Mesothelial cell of epicardium (in vitro differentiated cells): ENCODE measurements at places on chromosomes 4 and X. TPM values are rescaled to one million over a fixed set of nuclear protein-coding genes. Genes with fewer than 3 reads are reported as not detected.

SPATA18 gene
- 10.0 to 11.1 TPM (median 10.8 TPM) in 3 replicates for total RNA-seq

GRCh38 chr4:93660036-93660435 is 168.5 kb upstream of the ATOH1 start:
- no peak overlapping the region for H3K4me3 ChIP-seq
- H3K27me3 ChIP-seq, result no peaks in the 10 kb centered on the region
- no peak for DNase-seq
- no peaks in the 10 kb centered on the region for H3K36me3 ChIP-seq
- no peaks in the 10 kb centered on the region for H3K4me1 ChIP-seq
- H3K27ac ChIP-seq, result no peak overlapping the region

DNA sequence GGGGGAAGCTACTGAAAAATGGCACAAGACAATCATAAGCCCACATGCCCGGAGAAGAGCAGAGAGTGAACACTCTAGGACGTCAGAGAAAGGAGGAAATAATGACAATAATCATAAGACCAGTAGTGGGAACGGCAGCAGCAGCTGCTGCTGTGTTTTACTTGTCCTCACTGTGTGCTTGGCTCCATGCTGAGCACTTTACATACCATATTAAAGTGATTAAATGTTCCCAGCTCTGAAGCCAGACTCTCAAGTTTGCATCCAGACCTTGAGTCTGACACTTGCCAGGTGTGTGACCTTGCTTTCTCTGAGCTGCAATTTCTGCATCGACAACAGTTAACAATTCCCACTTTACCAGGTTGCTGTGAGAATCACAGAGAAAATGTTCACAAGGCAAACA is 255.4 kb downstream of the SPANXN1 start:
- H3K4me3 ChIP-seq, result no peak overlapping the region
- H3K27me3 ChIP-seq, result no peaks in the 10 kb centered on the region
- no peak overlapping the region for H3K27ac ChIP-seq
- H3K4me1 ChIP-seq, result no peaks in the 10 kb centered on the region

- no peaks in the 10 kb centered on the region for H3K27me3 ChIP-seq
- H3K27ac ChIP-seq, result no peak overlapping the region
- H3K36me3 ChIP-seq, result no peaks in the 10 kb centered on the region
Measured at GRCh38 chr4:92516450-92516849, 212.7 kb downstream of the GRID2 start.

- H3K36me3 ChIP-seq, result no peaks in the 10 kb centered on the region
- H3K4me1 ChIP-seq, result no peaks in the 10 kb centered on the region
- H3K4me3 ChIP-seq, result no peak overlapping the region
- H3K27me3 ChIP-seq, result no peaks in the 10 kb centered on the region
Measured at GRCh38 chrX:40418146-40418812, 162.5 kb upstream of the ATP6AP2 start.

FAM241A gene
- total RNA-seq, result 0.20 to 0.35 TPM (median 0.27 TPM) in 3 replicates

- no peak for DNase-seq
- no peaks in the 10 kb centered on the region for H3K4me1 ChIP-seq
- H3K27ac ChIP-seq, result no peak overlapping the region
- no peaks in the 10 kb centered on the region for H3K27me3 ChIP-seq
- no peak overlapping the region for H3K4me3 ChIP-seq
Measured at GRCh38 chr4:122997463-122998101, 75.2 kb upstream of the NUDT6 start.

CXCR3 gene
- total RNA-seq, result not detected in 3 replicates

DNA sequence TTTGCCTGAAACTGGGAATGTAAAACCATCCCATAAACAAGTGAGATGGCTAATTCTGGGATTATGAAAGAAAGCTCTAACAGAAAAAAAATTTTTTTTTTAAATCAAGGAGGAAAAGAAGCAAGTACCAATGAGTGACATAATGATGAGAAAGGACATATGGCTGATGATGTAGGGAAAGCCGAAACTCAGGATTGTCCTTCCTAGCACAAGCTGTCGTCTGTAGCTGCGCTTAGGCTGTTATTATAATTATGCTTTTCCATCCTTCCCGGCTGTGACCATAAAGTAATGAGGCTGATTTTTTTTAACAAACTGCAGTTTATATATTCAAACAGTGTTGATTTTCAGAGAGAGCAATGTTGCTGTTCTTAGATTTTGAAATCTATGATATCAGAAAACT is 209.8 kb upstream of the NOCT start:
- peaks cover 62% of the 10 kb centered on the region for H3K4me1 ChIP-seq
- no peaks in the 10 kb centered on the region for H3K36me3 ChIP-seq
- DNase-seq, result no peak
- H3K4me3 ChIP-seq, result no peak overlapping the region
- H3K27me3 ChIP-seq, result no peaks in the 10 kb centered on the region
- H3K27ac ChIP-seq, result peak overlapping the region; percentile 35

GPRASP3 gene
- total RNA-seq, result 8.4 to 10.0 TPM (median 8.5 TPM) in 3 replicates

DNA sequence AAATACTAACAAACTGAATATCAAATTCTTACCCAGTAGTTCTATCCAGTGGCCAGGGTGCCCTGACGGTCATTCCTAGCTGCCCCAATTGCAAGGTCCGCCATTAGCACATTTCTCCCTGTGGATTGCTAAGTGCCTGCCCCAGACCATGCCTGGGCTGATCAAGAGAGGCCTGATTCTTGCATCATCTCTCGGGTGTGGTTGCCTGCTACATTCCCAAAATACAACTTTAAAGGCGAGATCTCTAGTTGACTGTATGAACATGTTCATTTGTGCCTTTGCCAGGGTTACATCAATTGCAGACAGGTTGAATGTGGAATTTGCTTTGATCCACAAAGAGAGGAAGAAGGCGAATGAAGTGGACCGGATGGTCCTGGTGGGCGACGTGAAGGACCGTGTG is 28.0 kb downstream of the PRPS2 start:
- H3K36me3 ChIP-seq, result peaks cover 26% of the 10 kb centered on the region
- H3K4me3 ChIP-seq, result no peak overlapping the region
- H3K4me1 ChIP-seq, result no peaks in the 10 kb centered on the region
- H3K27ac ChIP-seq, result no peak overlapping the region
- DNase-seq, result no peak

NLGN3 gene
- total RNA-seq, result 3.3 to 3.5 TPM (median 3.3 TPM) in 3 replicates

DNA sequence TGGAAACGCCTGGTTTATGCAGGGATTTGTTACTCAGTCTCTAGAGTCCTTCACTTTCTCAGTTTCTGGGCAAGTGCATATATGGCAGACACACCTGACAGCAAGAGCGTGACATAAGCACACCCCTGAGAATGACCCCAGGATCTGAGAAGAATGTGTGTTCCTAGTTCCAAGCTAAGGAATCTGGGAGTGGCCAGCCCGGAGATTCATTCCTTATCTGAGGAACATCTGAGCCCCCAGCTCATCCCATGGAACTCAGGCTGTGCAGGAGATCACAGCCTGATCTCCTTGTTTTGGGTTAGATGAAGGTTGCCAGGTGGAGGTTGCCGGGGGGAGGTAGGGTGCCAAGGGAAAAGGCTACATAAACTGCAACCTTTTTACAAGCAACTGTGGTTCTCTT is 23.8 kb upstream of the KIAA0232 start:
- H3K27ac ChIP-seq, result no peak overlapping the region
- no peak for DNase-seq
- no peak overlapping the region for H3K4me3 ChIP-seq
- H3K36me3 ChIP-seq, result no peaks in the 10 kb centered on the region
- no peaks in the 10 kb centered on the region for H3K27me3 ChIP-seq

DNA sequence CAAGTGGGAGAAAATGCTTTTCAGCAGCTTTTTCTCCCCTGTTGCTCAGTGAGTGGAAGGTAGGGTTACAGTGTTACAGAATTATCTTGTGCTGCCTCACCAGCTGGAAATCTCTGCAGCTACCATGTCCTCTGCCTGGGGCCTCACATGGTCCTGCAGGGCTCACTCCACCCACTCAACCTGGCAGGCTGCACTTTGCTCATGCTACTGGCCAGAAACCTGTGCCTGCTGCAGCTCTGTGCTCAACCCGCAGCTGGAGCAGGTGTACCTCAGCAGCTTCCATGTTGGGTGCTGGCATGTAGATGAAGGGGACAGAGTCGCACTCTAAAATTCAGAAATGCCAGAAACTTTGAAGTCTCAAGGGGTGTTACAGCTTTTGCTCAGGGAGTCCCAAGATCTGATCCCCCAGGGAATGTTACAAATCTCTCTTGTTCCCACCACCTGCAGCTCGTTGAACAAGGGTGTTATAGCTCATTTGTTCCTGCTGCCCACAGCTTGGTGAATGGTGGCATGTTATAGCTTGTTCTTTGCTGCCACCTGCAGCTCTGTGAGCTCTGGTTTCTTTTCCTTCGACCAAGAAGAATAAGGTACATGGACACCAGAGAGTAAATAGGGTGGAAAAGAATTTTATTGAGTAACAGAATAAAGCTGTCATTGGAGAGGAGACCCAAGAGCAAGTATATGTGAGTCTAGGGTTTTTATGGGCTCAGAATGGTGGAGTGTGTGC is 845.8 kb downstream of the TECRL start:
- no peak overlapping the region for H3K27ac ChIP-seq
- H3K4me3 ChIP-seq, result no peak overlapping the region
- no peaks in the 10 kb centered on the region for H3K27me3 ChIP-seq
- H3K4me1 ChIP-seq, result no peaks in the 10 kb centered on the region
- no peak for DNase-seq
- H3K36me3 ChIP-seq, result no peaks in the 10 kb centered on the region

TMSB15B gene
- 20.5 to 25.7 TPM (median 20.9 TPM) in 3 replicates for total RNA-seq

DNA sequence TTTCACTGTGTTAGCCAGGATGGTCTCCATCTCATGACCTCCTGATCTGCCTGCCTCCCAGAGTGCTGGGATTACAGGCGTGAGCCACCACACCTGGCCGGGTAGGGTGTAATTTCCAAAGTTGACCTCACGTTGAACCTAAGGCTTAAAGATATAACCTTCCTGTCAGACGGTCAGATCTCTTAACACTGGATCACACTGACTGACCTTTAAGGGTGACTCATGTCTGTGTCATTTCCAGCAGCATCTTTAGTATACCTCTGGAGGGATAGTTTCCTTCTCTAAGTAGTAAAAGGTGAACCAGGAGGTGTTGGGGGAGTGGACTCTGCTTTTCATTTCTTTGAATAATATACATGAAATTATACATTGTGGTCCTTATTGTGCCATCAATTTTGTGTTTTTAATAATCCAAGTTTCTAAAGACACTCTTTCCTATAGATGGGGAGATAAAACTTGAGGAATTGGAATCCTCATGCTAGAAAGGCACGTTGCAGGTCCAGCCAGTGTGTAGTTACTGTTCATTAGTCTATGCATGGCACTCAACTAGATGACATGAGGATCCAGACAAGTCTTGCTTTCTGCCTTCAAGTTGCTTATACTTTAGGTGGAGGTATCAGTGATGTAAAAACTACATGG is 45.7 kb downstream of the ARHGAP10 start:
- H3K4me1 ChIP-seq, result peaks cover 22% of the 10 kb centered on the region
- no peak overlapping the region for H3K4me3 ChIP-seq
- no peaks in the 10 kb centered on the region for H3K27me3 ChIP-seq
- DNase-seq, result no peak

- peaks cover 3% of the 10 kb centered on the region for H3K36me3 ChIP-seq
- DNase-seq, result no peak
- H3K27me3 ChIP-seq, result peaks cover 2% of the 10 kb centered on the region
Measured at GRCh38 chrX:15373976-15374375, 10.2 kb downstream of the VEGFD start.

DNA sequence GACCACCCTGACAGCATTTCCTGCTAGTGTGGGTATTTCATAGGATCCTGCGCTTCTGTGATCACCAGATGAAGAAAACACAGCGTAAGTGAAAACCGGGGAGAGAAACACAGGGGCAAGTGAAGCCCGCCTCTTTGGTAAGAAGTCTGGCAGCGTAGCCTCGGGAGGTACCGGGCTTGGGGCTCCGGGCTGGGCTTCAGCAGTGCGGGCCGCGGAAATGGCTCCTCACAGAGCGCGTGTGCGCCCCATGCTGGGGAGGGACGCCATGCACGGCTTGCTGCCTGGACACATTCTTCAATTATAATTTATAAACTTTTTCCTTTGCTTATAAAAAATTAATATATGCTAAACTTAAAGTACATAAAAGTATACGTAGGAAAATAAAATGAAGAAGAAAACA is 151.5 kb downstream of the AFAP1 start:
- H3K27me3 ChIP-seq, result no peaks in the 10 kb centered on the region
- peaks cover 20% of the 10 kb centered on the region for H3K4me1 ChIP-seq
- no peak overlapping the region for H3K27ac ChIP-seq
- no peak for DNase-seq
- no peak overlapping the region for H3K4me3 ChIP-seq

DNA sequence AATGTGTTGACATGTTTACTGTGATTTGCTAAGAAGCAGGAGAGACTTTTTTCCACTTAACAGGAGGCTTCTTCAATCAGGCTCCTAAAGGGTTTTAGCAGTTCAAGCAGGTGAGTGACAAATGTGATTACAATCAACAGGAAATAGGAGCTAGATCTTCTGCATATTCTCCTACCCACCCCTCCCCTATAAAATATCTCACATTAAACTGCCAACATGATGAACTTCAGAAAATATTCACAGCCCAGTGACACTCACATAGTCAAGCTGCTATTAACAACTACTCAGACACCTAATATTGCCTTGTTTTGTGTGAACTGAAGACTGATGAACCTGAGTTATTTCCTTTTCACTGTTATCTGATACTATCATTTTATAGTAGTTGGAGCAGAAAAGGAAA is 55.9 kb upstream of the ANTXR2 start:
- H3K36me3 ChIP-seq, result no peaks in the 10 kb centered on the region
- H3K4me1 ChIP-seq, result peaks cover 3% of the 10 kb centered on the region
- H3K4me3 ChIP-seq, result no peak overlapping the region
- H3K27ac ChIP-seq, result no peak overlapping the region
- no peaks in the 10 kb centered on the region for H3K27me3 ChIP-seq

DNA sequence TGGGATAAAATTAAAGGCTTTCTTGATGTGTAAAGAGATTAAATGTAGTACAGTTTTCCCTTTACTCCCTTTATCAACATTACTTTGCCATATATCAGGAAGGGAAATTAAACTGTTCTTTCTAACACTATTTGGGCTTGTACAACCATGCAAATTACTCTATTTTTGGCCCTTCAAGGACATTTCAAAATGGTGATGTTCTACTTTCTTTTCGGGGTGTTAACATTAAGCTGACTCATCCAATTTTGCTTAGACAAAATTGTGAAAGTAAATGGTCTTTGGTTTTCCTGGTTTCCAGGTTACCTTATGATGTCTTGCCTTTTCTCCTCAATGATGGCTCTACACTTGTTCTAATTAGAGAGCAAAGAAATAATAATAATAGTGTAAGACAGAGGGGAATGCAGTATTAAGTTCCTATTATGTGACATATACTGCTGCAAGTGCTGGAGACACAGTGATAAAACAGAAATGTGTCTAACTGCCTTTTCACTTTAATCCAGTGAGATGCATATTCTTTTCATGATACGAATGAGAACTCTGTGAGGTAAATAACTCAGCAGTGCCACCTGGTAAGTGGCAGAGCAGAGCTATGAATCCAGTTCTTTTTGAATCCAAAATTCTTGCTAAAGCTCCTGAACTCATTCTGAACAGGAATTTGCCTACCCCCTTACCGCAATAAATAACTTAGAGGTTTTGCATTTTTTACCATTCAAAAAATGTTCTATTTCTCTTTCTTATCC is 35.7 kb upstream of the PDE5A start:
- peaks cover 50% of the 10 kb centered on the region for H3K4me1 ChIP-seq
- peaks cover 9% of the 10 kb centered on the region for H3K27me3 ChIP-seq
- H3K36me3 ChIP-seq, result no peaks in the 10 kb centered on the region
- DNase-seq, result no peak

- no peak overlapping the region for H3K4me3 ChIP-seq
- DNase-seq, result no peak
- H3K27me3 ChIP-seq, result peaks cover 12% of the 10 kb centered on the region
- H3K36me3 ChIP-seq, result no peaks in the 10 kb centered on the region
- H3K27ac ChIP-seq, result peak overlapping the region; percentile 76
Measured at GRCh38 chr4:57104706-57105560, 5.3 kb downstream of the IGFBP7 start.
